ENCODE measurements at places on chromosomes 1 and 21.

GRCh38 chr1:222283147-222283768, 264.6 kb downstream of the HHIPL2 start:
- DNase-seq = peak; percentile 38

GRCh38 chr1:58741678-58742553, 41.9 kb downstream of the JUN start:
- no peak for DNase-seq

- no peak for DNase-seq
These were observed 89.7 kb downstream of the PGM1 start for GRCh38 chr1:63682936-63683335.

- peak; percentile 49 for DNase-seq
These were observed 30.2 kb upstream of the CD101 start for GRCh38 chr1:116971258-116971860.

GRCh38 chr1:66003690-66004089, 211.0 kb downstream of the PDE4B start:
- DNase-seq = no peak

GRCh38 chr1:2347409-2347785, 44.0 kb downstream of the MORN1 start:
- no peak for DNase-seq

DNA sequence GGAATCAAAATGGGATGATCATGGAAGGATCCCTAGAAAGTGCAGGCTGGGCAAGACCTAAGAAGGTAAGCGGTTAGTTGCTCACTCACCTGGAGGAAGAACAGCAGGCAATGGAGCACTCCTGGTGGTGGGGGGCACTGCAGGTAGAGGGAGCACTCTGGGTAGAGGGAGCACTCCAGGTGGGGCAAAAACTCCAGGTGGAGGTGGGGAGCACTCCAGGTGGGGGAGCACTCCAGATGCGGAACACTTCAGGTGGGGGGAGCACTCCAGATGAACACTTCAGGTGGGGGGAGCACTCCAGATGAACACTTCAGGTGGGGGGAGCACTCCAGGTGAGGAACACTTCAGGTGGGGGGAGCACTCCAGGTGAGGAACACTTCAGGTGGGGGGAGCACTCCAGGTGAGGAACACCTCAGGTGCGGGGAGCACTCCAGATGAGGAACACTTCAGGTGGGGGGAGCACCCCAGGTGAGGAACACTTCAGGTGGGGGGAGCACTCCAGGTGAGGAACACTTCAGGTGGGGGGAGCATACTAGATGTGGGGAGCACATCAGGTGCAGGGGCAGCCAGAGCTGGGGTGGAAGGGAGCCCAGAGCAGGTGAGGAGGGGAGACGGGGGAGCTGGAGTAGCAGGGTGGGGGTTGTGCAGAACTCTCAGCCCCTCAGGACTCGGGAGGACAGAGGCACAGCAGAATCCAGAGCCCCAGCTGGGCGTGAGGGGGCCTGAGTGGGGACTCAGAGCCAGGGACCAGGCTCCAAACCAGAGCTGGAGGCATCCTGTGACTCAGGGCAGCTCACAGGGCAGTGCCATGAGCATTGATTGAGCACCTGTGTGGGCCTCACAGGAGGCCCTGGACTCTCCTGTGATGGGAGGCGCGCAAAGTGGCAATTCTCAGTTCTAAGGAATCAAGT, 37.7 kb upstream of the COL6A1 start:
- no peak for DNase-seq

All from astrocyte (in vitro differentiated cells and primary cell).